LNCaP clone FGC (cell line): ENCODE measurements at places on chromosomes 6 and 20.

DNA sequence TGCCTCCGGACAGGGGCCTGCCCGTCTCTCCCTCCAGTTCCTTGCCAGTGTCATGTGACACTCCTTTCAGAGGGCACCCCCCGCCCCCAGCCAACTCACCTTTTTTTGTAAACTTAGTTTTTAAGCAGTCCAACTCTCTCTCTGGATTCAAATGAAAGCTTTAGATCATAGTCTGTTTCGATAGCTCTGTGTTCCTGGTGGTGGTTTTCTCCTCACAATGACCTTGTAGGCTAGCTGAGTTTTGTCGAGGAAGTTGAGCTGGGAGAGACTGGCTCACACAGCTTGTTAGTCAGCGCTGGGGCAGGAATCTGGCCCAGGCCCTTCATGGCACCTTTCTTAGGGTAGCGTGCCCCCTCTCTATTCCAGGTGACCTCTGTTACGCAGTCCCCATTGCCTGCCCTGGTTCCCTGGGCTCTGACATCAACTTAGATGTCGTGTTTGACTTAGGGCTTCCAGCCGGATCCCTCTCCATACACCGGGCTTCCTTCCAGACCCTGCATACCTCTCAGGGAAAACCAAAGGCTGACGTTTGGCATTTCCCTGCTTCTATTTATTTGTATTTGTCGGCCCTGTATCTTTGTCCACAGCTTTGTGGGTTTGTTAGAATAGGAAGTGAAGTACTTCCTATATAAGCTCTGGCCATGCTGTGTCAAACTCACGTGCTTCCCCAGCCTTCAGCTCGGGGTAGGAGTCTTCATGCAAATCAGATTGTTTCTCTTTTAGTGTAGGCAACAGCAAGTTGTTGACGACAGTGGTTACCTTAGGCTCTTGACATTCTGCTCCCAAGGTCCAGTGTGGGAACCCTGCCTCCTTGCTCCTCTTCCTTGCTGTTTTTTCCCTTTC, 12.7 kb downstream of the IGF2R start:
- peak; percentile 70 for DNase-seq

DNA sequence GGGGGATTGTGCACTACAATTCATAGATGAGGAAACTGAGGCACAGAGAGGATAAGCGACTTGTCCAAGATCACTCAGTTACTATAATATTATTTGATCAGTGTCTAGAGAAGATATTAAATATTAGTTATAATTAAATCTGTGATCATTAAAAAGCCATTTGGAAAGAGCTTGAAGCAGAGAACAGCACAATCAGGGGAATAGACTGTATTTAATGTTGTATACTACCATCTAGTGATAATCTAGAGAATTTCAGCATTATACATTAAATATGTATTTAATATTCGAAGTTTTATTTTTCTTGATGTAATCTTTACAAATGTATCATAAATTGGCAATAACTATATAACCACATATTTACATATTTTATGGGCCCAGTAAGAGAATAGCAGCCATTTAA, 20.1 kb upstream of the MTCL3 start:
- no peak for DNase-seq

- no peak for DNase-seq
Observed at GRCh38 chr20:38722683-38723016, 1.6 kb upstream of the SLC32A1 start.

- no peak for DNase-seq
Observed at GRCh38 chr6:142356201-142356883, 54.5 kb downstream of the ADGRG6 start.

DNA sequence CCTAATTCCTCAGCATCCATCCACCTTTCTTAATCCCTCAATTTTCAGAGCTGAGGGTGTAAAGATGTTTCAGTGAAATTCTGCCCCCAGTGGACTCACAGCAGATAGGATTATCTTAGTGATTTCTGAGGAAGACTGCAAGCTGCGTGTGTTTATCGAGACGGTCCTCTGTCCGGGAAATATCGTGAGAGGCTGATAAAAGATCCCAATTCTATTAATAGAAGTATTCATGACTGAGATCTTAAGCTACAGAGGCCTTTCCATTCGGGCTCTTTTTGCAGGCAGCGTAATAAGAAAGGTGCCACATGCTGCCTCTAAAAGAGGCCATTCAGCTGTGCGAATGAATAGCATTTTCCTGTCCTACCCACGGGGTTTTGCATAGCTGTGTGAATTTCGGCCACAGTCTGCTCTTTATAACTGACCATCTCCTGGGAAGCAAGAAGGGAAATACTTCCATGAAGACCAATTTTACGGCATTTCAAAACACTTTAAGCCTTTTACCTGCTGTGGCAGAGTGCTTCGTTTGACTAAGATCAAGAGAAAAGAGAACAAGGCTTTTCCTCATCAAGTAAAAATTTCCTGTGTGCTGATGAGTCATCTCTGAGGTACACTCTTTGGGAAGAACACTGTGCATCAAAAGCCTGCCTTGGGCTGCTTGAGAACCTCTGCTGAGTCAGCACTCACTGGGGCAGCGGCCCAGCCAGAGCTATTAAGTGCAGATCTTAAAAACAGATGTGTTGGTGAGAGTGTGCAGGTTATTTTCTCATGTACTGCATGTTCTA, 208.8 kb downstream of the ARHGAP18 start:
- DNase-seq = peak; percentile 93

DNA sequence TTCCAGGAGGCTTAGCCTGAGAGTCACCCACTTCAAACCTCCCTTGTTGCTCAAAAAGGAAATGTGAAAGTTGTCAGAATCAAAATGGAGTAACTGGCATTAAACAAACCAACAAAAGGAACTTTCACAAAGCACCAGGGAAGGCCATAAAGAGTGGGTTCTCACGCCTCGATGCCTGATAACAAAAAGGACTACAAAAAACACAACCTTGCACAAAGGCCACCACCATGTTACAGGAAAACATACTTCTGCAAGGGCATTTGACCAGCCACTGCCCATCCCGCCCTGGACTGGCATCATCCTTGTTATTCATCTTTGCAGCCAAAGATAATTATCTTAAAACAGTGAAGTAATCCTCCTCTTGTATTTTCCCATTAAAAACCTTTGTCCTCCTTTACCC, 34.8 kb downstream of the RNASET2 start:
- no peak for DNase-seq

GRCh38 chr6:55636406-55637102, 57.6 kb upstream of the HMGCLL1 start:
- DNase-seq = no peak

DNA sequence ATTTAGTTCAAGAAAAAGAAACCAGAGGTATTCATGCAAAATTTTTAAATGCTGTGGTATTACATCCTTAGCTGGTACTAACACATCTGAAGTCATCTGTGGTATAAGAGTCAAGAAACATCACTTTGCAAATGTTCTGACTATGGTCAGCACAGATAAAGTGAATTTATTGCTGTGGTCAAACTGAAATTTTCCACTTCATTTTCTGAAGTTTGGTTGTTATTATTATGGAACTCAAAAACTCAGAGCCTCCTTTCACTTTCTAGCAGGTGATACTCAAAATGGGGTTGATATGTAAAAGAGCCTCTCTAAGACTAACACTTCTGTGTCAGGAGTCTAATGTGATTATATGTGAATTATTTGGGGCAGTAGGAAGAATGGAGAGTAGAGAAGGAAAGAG, 257.8 kb downstream of the RNGTT start:
- no peak for DNase-seq

GRCh38 chr6:4474810-4475209, 301.4 kb upstream of the CDYL start:
- DNase-seq = no peak

- DNase-seq = no peak
Observed at GRCh38 chr6:102458990-102459389, 1065.5 kb downstream of the GRIK2 start.

DNA sequence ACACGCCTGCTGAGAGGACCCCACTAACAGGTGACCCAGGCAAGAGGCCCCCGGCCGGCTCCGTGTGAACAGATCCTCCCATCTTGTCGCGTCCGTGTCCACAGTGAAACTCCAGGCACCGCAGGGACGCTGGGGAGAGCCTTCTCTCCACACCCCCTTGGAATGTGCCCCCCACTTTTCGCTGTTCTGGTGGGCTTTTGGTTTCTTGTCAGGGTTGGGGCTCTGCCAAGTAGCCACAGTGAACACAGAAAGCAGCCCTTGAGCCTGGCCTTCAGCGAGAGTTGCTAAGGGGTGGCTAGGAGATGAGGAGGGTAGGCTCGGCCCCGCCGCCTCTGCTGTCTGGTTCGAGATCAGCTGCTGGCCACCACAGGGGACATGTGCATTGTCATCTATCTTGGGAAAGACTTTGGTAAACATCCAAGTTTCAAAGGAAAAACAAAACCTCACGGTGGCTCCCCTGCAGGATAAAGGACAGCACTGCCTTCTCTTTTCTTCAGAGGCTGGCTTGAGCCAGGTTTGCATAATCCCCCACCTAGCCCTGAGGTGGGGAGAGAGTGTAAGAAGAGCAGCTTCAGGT, 22.7 kb downstream of the SYNDIG1 start:
- no peak for DNase-seq

DNA sequence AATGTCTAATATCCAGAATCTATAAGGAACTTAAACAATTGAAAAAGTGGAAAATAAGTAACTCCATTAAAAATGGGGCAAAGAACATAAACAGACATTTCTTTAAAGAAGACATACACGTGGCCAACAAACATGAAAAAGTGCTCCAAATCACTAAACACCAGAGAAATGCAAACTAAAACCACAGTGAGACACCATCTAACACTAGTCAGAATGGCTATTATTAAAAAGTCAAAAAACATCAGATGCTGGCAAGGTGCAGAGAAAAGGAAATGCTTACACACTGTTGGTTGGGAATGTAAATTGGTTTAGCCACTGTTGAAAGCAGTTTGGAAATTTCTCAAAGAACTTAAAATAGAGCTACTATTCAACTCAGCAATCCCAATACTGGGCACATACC, 169.2 kb upstream of the MANEA start:
- no peak for DNase-seq

DNA sequence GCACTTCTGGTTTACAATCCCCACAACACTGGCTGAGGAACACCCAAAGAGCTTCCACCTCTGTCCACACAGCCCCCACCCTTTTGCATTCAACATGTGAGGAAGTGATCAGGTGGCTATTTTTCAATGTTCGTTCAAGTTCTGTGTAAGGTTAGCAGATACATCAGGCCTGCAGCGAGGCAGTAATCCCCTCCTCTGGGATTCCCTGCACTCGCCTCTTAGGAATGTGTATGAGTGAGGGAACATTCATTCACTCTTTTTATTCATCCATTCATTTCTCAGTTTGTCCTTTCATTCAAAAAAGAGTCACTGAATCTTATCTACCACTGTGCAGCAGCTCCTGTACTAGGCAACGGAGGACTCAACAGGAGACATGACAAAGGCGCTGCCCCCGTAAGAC, 236.4 kb upstream of the PRDM1 start:
- DNase-seq = no peak

DNA sequence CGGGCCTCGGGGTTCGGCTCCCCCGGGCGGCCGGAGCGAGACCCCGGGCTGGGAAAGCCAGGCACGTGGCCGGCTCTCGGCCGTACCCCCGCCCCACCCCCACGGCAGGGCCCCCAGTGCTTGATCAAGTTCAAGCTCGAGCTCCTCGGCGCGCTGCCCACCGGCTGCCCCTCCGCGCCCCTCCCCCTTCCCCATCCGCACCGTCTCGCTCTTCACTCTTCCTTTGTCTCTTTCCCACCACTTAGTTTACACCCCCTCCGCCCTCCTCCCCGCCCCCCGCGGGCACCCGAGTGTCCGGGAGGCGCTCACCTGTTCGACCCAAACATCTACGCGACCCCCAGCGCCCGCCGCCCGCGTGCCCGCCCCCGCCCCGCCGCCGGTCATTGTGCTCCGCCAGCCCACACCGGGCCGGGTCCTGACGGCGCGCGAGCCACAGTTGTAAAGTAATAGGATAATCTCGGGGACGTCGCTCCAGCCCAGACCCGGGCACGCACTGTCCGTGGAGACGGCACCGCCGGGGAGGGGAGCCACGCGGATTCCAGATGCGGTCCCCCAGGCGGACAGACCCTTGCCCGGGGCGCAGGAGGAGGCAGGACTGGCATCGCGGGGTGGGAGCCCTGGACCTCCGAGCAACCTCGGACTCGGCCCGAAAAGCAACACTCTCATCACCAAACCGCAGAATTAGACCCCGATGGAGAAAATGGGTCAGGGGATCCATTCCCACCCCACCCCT, 100.7 kb downstream of the NOL4L start:
- no peak for DNase-seq

GRCh38 chr6:132400883-132401617, at the start of gene MOXD1:
Gene MOXD1, minus strand, starts transcription at chr6:132401475. Its CDS starts 49 bp downstream, at chr6:132401426.
- no peak for DNase-seq

- no peak for DNase-seq
Observed at GRCh38 chr6:157849288-157850017, 26.4 kb downstream of the SNX9 start.

GRCh38 chr6:131931063-131931750, 20.0 kb downstream of the CCN2 start:
- DNase-seq = no peak

DNA sequence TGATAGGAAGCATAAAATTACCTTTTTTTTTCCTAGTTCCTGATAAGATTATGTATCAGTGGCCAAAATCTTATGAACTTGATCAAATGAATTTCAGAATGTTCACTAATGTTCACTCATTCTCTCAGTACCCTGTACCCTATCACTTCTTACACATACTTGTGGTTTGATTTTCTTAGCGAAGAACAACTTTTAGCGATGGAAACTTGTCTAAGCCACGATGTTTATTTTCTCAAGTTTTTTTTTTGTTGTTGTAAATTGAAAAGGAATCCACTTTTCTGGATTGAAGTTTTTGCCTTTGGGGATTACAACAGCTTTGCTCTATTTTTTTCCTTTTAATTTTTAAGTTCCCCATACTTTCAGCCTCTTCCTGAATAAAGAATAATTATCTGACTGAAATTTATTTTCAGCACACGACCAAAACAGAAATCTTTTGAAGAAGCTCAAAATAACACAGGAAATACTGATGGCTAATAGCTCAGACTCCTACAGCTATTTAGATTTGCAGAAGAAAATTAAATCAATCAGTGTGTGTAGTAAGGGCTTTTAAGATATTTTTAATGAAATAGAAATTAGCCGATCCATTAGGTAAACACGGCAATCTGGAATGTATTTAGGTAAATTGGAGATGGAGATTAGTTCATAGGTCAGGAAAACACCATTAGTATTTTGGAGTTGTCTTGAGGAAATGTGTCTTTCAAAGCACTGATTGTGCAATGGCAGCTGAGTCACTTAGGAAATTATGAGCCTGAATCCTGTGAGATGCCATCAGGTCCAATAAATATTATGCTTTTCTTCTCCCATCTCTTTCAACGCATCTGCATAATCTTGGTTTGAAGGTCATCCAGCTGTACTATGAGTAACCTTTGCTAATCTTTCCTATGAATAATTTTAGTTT, 217.5 kb downstream of the GJA1 start:
- no peak for DNase-seq

DNA sequence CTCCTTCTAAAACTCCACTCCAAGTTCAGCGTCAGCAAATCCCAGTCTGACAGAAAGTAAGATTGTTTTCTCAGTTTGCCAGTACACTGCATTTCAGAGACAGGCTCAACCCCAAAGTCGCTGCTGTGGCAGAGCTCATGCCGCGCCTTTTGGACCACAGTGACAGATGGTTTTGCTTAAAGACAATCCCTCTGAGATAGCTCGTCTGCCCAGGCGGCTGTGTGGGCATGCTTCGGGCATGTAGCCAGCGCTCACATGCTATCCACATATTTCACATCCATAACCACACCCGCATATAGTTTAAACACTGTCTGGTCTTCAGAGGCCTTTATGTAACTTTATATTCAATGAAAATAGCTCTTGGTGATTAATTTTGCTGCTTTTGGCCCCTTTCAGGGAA, 14.7 kb upstream of the PXDC1 start:
- no peak for DNase-seq
